RPMI8226 (cell line): ENCODE measurements at places on chromosomes 13 and 19.

- DNase-seq, result no peak
Measured at GRCh38 chr13:46296921-46297320, 85.2 kb downstream of the LRRC63 start.

DNA sequence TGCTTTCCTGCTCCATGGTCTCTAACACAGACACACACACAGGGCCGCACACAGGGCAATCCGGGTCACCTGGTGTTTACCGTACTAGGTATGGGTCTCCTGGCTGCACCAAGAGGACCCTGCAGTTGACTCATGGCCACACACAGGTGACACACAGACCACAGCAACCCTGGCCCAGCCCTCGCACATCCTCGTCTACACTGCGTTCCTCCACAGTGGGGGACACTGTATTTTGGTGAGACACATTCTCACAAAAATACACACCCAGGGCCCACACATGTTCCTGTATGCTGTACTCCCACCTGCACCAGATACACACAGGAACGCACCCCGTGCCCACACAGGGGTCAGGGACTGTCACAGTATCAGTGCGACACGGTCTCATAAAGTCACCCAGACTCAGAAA is 12.8 kb downstream of the PDE4A start:
- DNase-seq, result no peak

DNA sequence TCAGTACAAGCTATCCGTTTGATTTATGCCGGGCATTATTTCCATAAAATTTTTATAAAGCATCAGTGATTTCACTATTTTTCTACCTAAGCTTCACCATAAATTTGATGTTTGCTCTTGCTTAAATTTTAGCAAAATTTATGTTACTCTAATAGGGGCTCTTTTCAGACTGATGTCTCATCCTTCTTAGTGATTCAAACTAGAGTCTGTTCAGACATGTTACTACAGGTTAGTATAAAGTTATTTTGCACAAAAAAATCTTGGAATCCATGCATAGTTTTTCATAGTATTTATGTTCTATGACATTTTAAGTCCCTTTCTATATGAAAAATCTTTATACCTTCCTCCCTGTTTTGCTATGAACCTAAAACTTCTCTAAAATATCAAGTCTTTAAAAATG is 1151.9 kb downstream of the SLITRK5 start:
- DNase-seq, result no peak

DNA sequence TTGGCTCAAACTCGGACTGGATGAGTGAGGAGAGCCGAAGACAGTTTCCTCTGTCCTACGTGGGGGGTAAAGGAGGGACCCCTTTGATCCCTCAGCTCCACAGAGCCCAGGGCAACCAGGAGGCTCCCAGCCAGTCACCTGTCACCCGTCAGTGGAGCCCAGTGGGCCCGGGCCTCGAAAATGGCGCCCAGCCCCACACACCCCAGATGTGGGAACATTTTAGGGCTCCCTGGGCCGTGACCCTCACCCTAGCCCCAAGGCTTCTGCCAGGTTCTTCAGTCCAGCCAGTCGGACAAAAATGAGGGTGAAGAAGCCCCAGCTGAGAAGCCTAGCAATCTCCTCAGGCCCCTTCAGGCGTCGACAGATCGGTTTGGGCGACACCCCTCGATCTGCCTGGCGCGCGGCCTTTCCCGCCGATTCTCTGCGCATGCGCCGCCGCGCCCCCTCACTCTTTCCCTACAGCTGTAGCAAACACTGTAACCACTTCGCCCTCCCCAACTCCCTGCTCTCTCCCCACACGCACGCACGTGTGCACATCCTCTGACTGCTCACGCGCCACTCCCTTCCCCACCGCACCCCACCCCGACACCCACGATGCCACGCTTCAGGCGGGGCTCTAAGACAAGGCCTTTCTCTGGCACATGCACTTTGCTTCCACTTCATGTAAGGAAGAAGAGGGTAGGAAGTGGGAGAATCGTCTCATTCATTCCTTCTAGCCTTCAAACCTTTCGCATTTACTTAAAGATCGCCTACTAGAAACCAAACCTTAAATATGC is at the start of gene SLC6A16:
SLC6A16 (minus strand) TSS at position 391 of the 776 bp plus-strand sequence. CDS start 13,844 bp downstream, outside the sequence.
- no peak for DNase-seq

DNA sequence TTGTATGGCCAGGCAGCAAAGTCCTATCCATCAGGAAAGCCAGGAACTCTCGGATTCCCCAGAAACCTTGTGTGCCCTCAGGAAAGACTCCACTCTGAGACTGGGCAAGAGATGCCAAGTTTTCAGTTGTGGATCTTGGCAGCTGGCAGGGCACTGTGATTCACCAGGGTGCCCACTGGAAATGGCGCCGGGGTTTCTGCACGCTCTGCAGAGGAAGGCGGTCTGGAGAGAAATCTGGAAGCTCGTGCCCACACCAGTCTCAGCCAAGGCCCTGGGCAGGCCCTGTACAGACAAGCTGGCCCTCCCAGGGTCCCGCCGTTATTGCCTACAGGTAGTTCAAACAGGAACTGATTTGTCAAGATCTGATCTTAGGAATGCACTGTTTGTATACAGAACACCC is 4.9 kb downstream of the NAPA start:
- no peak for DNase-seq

DNA sequence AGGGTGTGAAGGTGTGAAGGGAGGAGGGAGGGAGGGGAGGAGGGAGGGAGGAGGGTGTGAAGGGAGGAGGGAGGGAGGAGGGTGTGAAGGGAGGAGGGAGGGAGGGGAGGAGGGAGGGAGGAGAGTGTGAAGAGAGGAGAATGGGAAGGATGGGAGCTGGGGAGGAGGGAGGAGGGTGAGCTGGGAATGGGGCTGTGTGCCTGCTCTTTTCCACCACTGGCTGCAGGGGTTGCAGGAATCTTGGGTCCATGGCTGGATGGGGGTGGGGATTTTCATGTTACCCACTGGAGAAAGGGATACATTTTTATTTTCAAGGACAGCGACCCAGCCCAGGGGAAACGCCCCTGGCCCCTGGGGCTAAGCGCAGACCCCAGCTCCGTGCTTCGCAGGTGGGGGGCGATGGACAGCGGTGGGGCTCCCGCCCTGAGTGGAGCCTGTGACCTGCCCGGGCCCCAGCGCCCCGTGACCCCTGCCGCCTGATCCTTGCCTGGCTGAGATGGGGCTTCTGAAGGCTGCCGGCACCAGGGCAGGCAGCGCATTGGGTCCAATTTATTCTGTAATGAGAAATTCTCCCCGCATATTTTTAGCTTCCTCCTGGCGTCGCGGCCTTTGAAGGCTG is 3.0 kb upstream of the EFNA2 start:
- DNase-seq, result no peak

GRCh38 chr13:73851104-73851503 is 283.1 kb downstream of the KLF12 start:
- no peak for DNase-seq

DNA sequence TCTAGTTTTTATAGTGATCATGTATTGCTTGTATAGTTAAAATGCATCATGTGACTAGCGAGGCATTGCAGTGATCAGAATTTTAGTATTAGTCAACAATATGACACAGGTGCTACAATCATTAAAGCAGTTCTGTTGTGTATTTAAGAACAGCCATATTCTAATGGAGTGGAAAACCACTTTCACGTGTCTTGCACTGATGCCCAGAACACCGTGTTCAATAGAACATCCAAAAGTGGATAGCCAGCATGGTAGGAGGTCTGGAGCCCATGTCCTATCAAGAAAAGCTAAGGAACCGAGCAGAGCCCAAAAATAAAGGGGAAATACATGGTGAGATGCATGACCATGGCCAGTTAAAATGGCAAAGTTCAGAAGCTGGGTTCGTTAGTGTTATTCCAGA is 55.1 kb downstream of the FGF14 start:
- no peak for DNase-seq

- DNase-seq, result no peak
Measured at GRCh38 chr13:98825659-98826058, 73.2 kb upstream of the SLC15A1 start.

DNA sequence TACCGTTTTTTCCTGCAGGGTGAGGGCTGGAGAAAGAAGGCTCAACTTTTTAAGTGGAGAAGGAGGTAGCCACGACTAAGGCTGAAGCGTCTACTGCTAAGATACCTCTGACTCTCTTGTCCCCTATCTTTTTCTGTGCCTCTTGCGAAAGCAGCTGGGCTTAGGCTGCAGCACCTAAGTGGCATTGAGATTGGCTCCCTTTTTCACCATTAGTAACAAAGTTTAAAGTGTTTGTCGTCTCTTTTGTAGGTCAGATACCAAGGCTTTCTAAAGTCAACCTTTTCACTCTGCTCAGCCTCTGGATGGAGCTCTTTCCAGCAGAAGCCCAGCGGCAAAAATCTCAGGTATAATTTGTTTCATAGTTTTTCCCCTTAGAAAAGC is 887 bp downstream of the CDADC1 start:
- peak; percentile 3 for DNase-seq

GRCh38 chr19:17109962-17110598 is 34.5 kb downstream of the MYO9B start:
- DNase-seq, result no peak

DNA sequence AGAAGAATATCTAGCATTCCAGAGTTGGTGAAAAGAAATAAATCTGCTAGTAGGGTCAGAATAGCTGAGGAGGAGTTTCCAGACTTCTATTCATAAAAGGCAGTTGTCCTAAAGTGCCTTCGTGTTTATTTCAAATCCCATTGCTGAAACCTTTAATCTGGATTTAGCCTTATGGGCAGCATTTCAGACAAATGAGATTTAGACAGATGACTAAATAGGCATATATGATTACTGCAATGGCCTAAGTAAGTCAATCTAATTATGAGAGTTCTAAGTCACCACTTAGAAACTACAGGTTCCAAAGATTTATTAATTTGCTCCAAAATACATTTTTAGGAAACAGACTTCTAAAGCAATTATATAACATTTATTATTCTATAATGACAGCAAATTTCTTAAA is 368.7 kb downstream of the LIG4 start:
- no peak for DNase-seq

GRCh38 chr13:100611678-100612492 is 23.3 kb upstream of the GGACT start:
- DNase-seq, result no peak

DNA sequence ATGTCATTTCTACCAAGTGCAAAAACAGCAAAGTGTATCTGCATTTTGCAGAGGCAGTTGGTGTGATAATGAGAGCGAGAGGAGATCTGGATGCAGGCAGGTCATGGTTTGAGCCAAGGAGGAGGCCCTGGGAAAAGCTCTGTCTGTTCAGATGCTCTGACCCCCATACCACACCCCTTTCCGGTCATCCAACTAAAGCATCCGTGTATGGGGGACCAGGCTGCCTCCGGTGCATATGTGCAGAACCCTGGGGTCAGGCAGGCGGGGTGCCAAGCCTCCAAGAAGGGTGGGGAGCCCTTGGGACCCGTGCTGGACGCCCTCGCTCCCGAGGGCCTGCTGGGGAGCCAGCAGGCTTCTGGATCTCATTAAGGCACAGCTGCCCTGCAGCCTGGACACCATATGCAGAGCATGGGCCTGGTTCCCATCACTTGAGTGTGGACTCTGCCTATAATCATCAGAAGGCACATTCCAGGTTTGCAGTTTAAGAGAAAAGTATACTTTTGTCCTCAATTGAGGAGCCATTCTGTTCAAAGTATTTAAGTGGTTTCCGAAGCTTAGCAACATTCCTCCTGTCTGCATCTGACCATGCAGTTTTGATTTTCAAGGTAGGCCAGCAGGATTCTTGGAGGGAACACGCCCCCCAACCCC is 56.1 kb downstream of the ALOX5AP start:
- no peak for DNase-seq

GRCh38 chr13:68066879-68067513 is 836.9 kb upstream of the PCDH9 start:
- no peak for DNase-seq

GRCh38 chr13:106383791-106384190 is 151.7 kb downstream of the EFNB2 start:
- no peak for DNase-seq

DNA sequence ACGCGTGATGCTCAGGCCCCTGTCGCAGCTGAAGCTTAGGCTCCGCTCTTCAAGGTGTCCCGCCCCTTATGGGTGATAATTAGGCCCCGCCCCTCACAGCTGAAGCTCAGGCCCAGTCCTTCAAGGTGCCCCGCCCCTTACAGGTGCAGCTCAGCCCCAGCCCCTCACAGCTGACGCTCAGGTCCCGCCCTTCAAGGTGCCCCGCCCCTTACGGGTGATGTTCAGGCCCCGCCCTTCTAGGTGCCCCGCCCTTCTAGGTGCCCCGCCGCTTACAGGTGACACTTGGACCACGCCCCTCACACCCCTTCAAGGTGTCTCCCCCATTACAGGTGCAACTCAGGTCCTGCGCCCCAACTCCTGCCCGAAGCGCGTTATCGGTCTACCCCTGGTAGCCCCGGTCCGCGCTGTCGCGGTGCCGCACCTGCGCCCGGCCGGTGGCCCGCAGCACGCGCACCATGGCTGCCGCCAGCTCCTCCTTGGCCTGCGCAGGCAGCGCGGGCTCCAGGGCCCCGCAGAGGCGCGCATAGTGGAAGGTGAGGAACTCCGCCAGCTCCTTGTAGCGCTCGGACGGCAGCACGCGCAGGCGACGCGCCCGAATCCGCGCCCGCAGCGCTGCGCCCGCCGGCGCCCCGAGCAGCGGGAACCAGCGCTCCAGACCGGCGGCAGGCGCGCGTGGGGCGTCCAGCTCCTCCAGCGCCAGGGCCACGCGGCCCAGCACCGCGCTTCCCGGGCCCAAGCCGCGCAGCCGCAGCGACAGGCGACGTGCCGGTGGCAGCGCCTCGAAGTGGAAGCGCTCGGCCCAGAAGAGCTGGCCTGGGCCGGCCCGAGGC is 7.3 kb downstream of the RASAL3 start:
- DNase-seq, result no peak
